ENCODE measurements at places on chromosomes 7 and 10. TPM values are rescaled to one million over a fixed set of nuclear protein-coding genes. Genes with fewer than 3 reads are reported as not detected.

Gene KLF14
- total RNA-seq: 0.06 TPM

Gene ZCWPW1
- 1.6 TPM for total RNA-seq

Gene CYP26A1
- 2.7 TPM for total RNA-seq

Gene BRI3
- 93.7 TPM for total RNA-seq

Gene CUL2
- 23.0 TPM for total RNA-seq

Gene METTL27
- 10.6 TPM for total RNA-seq

Gene MYL10
- total RNA-seq: not detected

Gene CLEC5A
- total RNA-seq: not detected

Gene TMEM72
- not detected for total RNA-seq

Gene ANTXRL
- total RNA-seq: 0.11 TPM

Gene WASL
- total RNA-seq: 23.5 TPM

Gene NPFFR1
- under 0.01 TPM for total RNA-seq

Gene PRKCQ
- 4.1 TPM for total RNA-seq

Gene SLC29A3
- 27.7 TPM for total RNA-seq

Gene NRCAM
- 99.1 TPM for total RNA-seq

Gene SEMA3D
- 0.07 TPM for total RNA-seq

Gene AZGP1
- not detected for total RNA-seq

Gene HOXA13
- 1.7 TPM for total RNA-seq

Gene XRCC2
- 4.8 TPM for total RNA-seq

Gene SLC26A3
- not detected for total RNA-seq

Gene EXOC4
- total RNA-seq: 24.3 TPM

Gene NCF1
- 0.18 TPM for total RNA-seq

Gene CHAT
- not detected for total RNA-seq

Gene OR2A7
- not detected for total RNA-seq

Gene IL2RA
- total RNA-seq: not detected

Gene CDC14C
- total RNA-seq: 0.03 TPM

Gene EEPD1
- 56.7 TPM for total RNA-seq

Gene LFNG
- 18.4 TPM for total RNA-seq

Gene TUBB8
- 0.05 TPM for total RNA-seq

Gene HEPACAM2
- total RNA-seq: not detected

Gene KIAA1217
- 1.1 TPM for total RNA-seq

Gene UTF1
- not detected for total RNA-seq

Gene MGAM2
- total RNA-seq: 0.02 TPM

Gene HOXA4
- 1.9 TPM for total RNA-seq

Gene TFEC
- not detected for total RNA-seq

Gene TMEM139
- total RNA-seq: 1.2 TPM

Gene MLXIPL
- total RNA-seq: 1.1 TPM

Gene ARL5B
- total RNA-seq: 7.3 TPM

Gene PON1
- 1.6 TPM for total RNA-seq

Gene PRPS1L1
- not detected for total RNA-seq

Gene FOXP2
- total RNA-seq: not detected

Gene RHOBTB1
- 17.2 TPM for total RNA-seq

Measured in A549 treated with AZD2906 at 1 μM for 4 hours (cell line).